Caco-2 (cell line): ENCODE measurements at places on chromosomes 7 and 10.

DNA sequence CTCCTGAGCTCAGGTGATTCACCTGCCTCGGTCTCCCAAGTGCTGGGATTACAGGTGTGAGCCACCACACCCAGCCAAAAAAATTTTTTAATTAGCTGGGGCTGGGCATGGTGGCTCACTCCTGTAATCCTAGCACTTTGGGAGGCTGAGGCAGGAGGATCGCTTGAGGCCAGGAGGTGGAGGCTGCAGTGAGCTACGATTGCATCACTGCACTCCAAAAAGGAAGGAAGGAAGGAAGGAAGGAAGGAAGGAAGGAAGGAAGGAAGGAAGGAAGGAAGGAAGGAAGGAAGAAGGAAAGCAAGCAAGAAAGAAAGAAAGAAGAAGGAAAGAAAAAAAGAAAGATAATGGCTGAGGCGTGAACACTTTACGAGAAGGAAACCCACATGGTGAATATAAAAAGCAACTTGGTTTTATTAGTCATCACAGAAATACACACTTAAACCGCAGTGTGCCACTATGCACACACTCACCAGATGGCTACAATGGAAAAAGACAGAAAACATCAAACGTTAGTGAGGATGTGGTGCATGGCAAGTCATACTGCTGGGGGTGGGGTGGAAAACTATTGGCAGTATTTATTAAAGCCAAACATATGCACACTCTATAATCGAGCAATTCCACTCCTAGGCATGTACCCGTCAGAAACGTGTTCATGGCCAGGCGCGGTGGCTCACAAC lies 4.4 kb upstream of the CCL26 start:
- DNase-seq, result no peak

DNA sequence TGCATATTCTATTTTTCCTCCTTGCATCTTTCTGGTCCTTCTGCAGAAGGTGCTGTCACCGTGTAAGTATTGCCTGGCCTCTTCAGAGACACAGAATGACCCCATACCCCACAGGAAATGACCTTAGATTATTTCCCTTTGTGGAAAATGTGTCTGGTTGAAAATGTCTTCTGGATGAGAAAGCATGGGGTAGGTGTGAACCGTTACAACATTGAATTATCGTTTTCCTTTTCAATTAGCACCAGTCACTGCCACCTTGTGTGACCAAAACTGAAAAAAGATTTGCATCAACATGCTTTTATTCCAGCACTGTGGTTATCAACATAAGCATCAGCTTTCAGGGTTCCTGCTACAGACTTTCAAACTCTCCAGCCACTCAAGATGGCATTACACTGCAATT lies 58.0 kb upstream of the CELF2 start:
- DNase-seq, result no peak

- no peak for DNase-seq
These were observed 182.2 kb downstream of the ST7 start for GRCh38 chr7:117135553-117135891.

DNA sequence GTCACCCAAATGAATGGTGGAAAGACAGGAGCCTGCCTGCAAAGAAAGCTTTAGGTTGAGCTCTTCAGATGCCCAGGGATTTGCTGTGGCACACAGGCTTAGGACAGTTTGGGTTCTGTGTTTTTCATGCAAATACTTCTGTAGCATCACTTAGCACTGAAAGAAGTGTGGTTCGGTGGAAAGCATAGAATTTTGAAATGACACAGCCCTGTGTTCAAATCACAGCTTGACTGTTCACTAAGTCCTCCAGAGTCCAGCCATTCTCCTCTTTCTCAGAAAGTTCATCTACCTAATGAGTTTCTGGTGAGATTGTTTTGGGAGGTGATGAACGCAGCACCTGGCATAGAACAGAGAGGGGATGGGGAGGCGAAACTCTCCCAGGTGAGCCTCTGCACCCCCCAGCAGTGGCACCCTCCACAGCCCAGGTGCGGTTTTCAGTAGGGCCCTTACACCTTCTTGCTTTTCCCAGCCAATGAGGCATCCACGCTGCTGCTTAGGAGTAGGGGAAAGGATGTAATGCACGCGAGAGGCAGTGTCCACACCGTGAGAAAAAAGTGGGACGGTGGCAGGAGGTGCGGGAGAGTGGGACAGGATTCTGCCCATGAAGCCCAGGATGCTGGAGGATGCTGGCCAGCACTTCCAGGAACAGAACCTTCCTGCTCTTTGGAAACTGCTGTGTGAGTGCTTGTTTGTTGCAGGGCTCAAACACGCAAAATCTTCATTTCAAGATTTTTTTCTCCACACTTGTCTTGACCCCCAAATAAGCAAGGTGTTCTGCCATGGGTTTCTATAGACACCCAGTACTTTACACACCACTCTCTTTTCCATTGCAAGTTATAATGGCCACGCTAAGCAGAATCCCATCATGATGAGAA lies 11.6 kb downstream of the EN2 start:
- DNase-seq, result no peak

DNA sequence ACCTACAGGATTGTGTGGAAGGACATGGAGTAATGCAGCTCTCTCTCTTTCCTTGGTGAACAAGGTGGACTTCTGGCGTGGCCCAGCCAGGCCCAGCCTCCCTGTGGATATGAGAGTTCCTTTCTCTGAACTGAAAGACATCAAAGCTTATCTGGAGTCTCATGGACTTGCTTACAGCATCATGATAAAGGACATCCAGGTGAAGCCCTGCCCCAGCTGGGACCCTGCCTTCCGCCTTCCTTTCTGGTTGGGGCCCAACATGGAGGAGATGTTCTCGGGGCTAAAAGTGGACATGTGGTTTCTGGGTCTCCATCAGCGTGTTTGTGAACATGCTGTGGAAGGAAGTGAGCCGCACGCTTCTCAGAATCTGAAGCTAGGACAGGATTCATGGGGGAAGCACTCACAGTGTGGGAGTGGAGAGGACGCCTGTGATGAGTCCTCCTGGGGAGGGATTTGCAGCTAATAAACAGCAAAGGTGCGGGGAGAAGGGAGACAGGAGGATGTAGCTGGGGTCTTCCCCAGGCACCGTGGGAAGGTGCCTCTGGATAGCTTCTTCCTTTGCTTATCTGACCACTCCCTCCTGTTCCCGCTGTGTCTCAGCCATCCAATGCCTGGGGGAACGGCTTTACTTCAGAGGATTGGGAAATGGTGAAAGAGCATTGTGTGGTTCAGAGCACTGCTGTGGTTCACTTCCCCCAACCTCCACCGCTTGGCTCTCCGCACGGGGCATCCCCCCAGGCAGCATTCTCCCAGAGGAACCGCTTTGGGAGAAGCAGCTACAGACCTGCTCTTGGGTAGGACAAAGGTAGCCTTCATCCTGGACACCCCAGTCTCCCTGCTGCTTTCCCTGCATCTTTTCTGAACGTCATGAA lies 5.5 kb downstream of the CPA5 start:
- no peak for DNase-seq

DNA sequence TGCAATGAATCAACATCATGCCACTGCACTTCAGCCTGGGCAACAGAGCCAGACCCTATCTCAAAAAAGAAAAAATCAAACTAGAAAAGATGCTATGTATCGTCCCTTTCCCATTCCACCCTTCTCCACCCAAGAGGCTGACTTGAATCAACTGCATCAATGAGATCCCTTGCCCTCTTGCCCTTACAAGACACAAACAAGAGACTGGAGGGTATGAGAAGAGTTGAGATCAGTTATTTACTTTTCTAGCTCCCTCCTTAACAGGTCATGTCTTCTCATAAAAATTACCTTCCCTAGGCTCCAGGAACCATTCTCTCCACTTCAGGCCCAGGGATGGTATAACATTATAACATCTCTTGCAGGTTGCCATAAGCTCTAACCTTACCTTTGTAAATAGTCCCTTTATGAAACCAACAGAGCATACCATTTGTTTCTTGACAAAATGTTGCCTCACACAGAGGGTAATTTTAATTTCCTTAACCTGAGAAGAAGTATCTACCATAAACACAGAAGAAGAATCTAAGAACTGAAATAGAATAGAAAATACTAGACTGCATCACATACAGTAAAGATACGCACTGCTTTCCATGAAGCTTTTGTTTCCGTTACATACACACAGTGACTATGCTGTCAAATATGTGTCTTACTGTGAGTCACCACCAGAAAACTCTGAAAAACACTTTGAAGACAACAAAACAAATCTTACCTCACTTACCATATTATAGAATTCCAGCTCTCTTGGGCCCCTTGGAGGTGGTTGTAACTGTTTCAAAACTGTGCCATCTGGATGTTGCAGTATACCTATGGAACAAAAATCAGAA lies 30.5 kb downstream of the IPMK start:
- peak; percentile 39 for DNase-seq

DNA sequence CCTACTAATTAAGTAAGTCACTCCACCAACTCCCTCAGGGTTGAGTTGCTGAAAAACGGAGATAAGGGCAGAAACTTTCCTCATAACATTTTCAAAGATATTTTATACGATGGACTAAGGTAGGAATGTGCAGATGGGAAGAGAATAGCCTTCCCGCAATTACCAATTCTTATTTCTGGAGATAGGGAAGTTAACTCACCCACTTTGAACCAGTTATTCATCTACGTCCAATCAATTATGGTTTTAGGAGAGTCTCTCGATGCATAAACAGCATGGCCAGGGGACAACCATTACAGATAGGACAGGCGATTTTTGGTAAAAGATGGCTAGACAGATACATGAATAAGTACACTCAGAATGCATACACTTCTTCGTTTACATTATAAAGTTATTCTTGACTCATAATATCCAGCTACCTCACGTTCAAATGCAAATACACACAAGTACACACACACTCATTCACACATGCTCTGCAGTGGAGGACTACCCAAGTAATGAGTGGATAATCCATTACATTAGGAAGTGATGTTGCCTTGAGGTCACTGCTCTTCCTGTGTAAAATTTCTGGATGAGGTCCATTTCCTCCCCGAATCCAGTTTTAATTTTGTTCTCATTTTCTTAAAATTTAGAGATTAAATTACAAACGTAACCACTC lies 25.2 kb upstream of the IMMP2L start:
- DNase-seq, result no peak
